ENCODE measurements at places on chromosomes 5 and 9. TPM values are rescaled to one million over a fixed set of nuclear protein-coding genes. Genes with fewer than 3 reads are reported as not detected.

DNA sequence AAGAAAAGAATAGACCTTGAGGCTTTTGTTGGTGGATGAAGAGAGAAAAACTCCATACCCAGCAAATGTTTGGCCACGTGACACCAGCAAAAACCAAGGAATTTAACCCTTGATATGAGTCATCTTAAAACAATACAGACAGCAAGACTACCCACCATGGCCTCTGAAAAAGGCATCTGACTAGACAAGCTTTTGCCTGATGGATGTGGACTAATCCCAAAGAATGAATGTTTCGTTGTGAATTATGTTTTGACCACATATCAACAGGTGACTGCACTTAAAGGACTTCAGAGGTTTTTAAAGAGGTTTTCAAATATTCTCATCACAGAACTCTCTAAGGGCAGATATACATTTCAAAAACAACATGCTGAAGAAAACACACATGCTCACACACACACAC lies 33.0 kb upstream of the SLC1A3 start:
- no peak for DNase-seq

DNA sequence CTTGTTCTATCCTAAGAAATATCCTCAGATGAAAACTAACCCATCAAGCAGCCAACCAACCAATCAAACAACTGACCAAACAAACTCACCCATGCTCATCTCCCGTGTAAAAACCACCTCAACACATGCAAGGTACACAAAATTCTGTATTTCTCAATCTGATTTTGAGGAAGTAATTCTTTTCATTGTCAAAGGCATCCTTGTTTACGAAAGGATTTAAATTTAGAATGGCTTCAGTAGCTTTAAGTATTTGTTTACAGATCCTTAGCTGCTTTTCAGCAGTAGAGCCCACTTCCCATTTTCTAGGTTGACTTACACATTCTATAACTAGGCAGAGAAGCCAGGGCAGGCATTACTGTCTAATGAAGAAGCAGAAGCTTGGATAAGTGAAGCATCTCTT lies 78.6 kb downstream of the NTRK2 start:
- DNase-seq: no peak

GRCh38 chr5:107665036-107665570 lies 5.6 kb downstream of the EFNA5 start:
- no peak for DNase-seq

GRCh38 chr9:108698801-108699200 lies 157.0 kb downstream of the ACTL7B start:
- no peak for DNase-seq

GRCh38 chr9:110255463-110256379 lies 586 bp downstream of the TXN start:
- DNase-seq: peak; percentile 80

- no peak for DNase-seq
These were observed 12.2 kb upstream of the CLINT1 start for GRCh38 chr5:157870837-157871834.

DNA sequence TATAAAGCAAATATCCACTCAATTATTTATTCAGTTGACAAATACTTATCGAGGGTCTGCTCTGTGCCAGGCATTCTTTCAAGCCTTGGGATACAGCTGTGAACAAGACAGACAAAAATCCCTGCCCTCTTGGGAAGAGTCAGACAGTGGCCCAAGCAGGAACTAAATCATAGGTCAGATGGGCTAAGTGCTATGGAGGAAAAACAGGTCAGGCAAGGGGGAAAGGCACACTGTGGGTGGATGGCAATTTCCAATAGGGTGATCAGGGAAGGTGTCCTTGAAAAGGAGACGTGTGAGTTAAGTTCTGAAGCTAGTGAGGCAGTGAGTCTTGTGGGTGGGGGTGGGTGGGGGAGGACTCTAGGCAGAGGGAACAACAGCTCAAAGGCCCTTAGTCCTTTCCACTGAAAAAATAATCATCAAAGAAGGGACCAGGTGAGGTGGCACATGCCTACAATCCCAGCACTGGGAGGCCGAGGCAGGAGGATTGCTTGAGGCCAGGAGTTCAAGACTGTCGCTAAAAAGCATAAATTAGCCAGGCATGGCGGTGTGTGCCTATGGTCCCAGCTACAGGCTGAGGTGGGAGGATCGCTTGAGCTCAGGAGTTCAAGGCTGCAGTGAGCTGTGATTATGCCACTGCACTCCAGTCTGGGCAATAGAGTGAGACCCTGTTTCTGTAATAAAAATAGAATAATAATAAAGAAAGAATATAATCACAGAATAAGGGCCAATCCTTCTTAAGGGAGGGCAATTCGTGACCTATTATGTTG lies 95.2 kb upstream of the CPEB4 start:
- DNase-seq: no peak

- no peak for DNase-seq
These were observed 7.8 kb downstream of the NEK6 start for GRCh38 chr9:124265551-124265950.

DNA sequence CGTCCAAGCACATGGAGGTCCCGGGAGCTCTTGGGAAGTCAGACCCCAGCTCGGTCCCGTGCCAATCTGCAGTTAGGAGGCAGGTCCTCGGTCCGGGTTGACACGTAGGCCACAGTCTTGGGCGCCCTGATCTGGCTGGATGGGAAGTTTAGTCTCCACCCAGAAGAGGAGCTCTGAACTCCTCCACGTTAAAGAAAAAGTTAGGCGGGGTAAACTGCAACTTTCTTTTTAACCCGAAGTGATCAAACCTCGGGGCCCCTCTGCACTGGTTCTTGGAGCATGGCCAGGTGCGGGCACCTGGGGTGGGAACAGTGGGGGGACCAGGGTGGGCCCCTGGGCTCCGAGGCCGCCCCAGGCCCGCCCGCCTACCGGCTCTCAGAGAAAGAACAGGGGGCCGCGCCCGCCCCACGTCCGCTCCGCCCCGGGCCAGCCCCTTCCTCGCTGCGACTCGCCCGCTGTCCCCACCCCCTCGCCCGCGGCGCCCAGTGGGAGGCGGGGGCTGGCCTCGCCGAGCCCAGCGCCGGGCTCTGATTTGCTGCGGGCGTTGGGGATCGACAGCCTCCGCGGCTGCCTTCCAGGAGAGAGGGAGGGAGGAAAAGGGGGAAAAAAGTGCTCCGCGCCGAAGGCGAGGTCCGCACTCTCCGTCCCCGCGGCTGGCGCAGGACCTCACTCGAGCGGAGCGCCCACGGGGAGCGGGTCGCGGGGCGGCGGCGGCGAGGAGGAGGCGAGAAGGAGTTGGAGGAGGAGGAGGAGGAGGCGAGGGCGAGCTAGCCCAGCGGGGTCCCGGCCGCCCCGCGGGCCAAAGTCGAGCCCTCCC lies at the start of gene COL5A1:
Gene COL5A1 (plus strand): TSS at position 631 of the 817 bp plus-strand sequence. CDS start 385 bp downstream, outside the sequence.
- peak; percentile 97 for DNase-seq

- DNase-seq: no peak
These were observed 111.0 kb upstream of the NFIB start for GRCh38 chr9:14424983-14425382.

GRCh38 chr5:69206528-69207190 lies 17.3 kb downstream of the CENPH start:
- no peak for DNase-seq

DNA sequence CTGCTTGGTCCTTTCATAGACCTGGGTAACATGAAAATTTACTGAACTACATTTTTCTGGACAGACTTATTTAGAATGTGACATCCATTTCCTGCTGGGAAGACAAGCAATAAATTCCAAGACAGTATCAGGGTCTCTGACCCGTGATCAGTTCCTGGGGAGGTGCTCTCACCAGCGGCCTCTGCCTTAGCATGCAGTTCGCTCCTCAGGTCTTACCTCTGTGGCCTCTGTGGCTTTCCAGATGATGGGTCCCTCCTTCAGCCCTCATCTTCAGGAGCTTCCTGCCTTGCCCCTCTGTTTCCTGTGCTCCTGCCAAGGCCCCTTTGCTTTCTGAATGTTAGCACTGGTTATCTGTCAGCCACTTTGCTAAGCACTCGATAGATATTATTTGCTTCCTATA lies 66.4 kb downstream of the CMYA5 start:
- no peak for DNase-seq

- no peak for DNase-seq
These were observed 179.3 kb downstream of the NR2F1-AS1 start for GRCh38 chr5:93401634-93402213.

DNA sequence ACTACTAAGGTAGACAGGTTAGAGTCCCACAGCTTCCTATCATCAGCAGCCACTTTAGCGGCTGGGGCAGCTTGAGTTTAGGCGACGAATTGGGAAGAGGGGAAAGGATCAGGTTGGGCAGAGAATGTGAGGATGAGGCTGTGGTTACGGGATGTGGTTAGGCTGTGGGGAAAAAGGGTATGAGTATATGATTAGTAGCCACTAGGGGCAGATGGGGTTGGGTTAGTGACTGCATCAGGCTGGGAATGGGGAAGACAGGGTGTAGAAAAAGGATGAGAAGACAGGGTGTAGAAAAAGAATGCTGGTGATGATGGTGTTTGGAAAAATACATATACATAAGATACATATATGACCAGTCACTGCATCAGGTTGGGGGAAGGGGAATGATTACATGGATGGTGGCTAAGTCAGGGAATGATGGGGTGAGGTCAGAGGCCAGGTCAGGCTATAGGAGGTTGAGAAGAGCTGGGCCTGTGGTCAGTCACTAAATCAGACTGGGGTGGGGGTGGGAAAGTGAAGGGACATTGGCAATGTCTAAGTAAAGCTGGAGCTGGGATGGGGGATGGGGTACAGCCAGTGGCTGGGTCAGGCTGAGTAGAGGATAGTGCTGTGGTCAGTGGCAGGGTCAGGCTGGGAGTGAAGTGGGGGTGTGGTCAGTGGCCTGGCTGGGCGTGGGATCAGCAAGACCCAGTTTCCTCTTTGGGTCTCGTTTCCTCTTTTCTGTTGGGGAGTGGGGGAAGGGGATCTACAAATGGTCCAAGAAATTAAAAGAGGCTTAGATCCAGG lies 2.1 kb downstream of the TLN1 start:
- DNase-seq: peak; percentile 85

GRCh38 chr5:76943006-76943405 lies 9.8 kb upstream of the CRHBP start:
- no peak for DNase-seq

- DNase-seq: no peak
These were observed 396.3 kb downstream of the YTHDC2 start for GRCh38 chr5:113909782-113910181.

DNA sequence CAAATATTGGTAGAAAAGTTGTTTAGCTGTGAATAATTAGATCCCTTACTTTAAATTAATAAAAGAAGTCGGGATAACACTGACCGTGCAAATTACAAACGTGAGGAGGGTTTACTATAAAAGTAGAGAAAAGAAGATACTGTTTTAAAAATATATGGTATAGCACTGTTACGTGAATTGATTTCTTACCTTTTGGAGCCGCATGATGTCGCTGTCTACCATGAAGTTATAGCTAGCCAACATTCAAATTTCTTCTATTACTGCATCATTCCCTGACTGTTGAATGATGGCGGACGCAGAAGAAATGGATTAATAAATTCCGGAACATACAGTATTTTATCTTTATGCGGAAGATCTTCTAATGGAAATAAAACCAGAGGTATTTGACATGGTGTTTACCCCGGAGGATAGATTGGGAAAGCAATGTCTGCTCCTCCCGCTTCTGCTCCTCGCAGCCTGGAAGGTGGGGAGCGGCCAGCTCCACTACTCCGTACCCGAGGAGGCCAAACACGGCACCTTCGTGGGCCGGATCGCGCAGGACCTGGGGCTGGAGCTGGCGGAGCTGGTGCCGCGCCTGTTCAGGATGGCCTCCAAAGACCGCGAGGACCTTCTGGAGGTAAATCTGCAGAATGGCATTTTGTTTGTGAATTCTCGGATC lies at the start of gene PCDHA6:
Gene PCDHA6 (plus strand): TSS at position 257 of the 658 bp plus-strand sequence. CDS start 132 bp downstream, at position 389.
- no peak for DNase-seq

DNA sequence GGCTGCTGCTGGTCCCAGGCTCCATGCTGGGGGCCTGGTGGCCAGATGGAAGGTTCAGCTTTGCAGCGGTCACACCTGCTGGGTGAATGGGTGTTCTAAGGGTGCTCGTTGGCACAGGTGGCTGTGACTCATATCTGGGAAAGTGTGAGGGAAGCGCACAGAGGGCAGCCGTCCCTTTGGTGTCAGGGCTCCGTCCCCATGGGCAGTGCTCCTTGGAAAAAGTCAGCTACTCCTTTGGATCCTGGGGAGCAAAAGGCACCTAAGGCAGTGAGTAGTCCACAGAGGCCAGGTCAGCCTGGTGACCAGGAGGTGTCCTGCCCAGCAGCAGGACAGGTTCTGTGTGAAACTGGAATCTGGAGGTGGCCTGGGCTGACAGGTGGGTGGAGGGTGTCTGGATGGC lies 18.4 kb upstream of the GBGT1 start:
- no peak for DNase-seq

- no peak for DNase-seq
These were observed 1.7 kb upstream of the PAX5 start for GRCh38 chr9:37035648-37036370.

DNA sequence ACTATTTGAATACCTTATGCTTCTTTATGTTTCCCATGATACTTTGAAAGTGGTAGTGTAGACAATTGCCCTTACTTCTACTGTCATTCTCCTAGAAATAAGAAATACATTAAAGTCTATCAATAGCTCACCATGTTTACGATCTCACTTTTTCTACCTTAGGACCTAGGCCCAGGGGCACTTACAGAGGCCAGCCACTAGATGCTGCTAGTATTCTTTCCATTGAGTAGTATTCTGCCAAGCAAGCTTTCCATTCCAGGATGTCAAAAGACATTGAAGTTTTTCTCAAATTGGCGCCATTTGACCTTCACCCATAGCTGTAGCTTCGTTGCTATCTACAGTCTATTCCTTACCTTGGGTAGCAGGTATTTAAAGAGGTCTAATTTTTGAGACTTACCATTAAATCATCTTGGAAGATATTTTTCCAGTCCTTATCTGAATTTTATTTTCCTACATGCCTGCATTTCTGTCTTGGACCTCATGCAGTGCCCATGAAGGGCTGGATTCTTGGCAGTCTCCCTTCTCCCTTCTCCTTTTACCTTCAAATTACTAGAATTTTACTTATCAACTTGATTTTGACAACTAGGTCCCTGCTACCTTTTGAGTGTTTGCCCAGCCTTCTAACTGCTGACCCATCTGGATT lies 246.0 kb upstream of the NUDT12 start:
- DNase-seq: no peak

- DNase-seq: no peak
These were observed 94.8 kb downstream of the SV2C start for GRCh38 chr5:76177978-76178377.

GRCh38 chr5:32445287-32445758 lies 783 bp upstream of the ZFR start:
- DNase-seq: no peak

Gene GPR150
- not detected for total RNA-seq

Gene MYOT
- 4.0 TPM for total RNA-seq

Gene CNTFR
- 9.9 TPM for total RNA-seq

Gene RAPGEF6
- total RNA-seq: 26.1 TPM

Gene DENND4C
- total RNA-seq: 48.7 TPM

Gene BTF3
- 393 TPM for total RNA-seq

Gene C1QTNF3
- 5.6 TPM for total RNA-seq

Gene NR2F1
- total RNA-seq: 10.0 TPM

Gene AGXT2
- total RNA-seq: not detected
